ENCODE measurements at places on chromosomes 3 and 15. TPM values are rescaled to one million over a fixed set of nuclear protein-coding genes. Genes with fewer than 3 reads are reported as not detected.

DNA sequence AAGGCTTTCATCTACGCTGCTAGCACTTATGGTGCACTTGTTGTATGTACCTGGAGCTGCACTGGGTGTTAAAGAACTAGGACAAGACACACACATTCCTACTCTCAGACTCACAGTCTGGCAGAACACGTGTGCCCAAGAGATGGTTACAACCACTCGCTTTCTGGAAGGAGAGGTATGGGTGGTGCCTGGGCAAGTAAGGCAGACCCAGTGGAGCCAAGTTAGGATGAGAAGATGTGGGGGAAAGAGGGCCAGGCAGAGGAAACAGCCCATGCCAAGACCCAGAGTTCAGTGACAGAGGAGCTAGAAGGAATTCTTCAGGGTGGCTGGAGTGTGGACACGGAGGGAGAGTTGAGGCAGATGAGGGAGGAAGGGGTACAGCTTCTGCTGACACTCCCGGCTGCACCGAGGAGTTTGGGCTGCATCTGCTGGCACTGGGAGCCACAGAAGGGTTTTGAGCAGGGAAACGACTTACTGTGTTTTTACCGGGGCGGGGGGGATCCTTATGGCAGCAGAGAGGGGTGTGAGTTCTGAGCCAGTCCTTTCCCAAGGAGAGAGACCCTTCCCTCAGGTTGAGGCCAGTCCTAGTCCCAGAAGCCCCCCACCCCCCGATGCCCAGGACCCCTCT is 59.0 kb downstream of the GRIP2 start:
- H3K4me1 ChIP-seq = no peaks in the 10 kb centered on the region
- no peak for DNase-seq
- no peak overlapping the region for H3K4me3 ChIP-seq

DNA sequence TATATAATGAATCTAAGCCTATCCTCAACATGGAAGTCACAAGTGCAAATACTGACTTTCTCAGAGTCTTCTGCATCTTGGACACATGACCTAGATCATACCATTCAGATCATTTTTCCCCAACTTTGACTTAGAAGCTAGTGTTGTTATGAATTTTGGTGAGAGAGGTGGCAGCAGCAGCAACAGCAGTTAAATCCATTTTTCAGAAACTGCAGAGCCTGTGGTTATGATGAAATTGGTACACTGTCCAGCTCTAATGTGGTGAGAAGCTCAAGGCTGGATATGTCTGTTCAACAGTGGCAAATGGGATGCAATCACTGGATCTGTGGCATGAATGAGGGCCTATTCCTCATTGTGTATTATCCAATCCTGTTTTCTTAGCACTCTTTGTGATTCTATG is 290.1 kb upstream of the SATB1 start:
- no peaks in the 10 kb centered on the region for H3K4me1 ChIP-seq
- DNase-seq = no peak
- 0 out of 2 replicates have a peak, but pooled peaks cover 3% of the 10 kb centered on the region for H3K27me3 ChIP-seq
- no peak overlapping the region for H3K4me3 ChIP-seq

- no peak overlapping the region for H3K27ac ChIP-seq
- peaks cover 30% of the 10 kb centered on the region for H3K27me3 ChIP-seq
- H3K36me3 ChIP-seq = no peaks in the 10 kb centered on the region
- no peak for DNase-seq
- no peaks in the 10 kb centered on the region for H3K4me1 ChIP-seq
These were observed 5.5 kb downstream of the FAM81A start for GRCh38 chr15:59443341-59444072.

DNA sequence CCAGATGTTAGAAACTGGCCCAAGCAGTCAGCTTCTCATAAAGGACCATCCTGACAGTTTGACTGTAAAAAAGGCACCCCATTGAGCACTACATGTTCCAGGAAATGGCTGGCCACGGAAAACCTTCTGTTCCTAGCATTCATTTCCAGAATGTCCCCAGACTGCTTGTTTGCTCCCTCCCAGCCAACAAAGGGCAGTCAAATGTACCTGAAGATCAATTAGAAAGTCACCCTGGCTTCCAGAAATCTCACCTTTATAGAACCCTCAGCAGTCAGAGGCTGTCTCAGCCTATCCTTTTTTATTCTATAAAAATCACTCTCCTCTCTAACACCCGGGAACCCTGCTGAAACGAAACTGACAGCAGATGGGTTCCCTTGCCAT is 784 bp upstream of the SAMMSON start:
- peaks cover 19% of the 10 kb centered on the region for H3K4me1 ChIP-seq
- H3K27me3 ChIP-seq = no peaks in the 10 kb centered on the region
- H3K36me3 ChIP-seq = no peaks in the 10 kb centered on the region
- DNase-seq = no peak

GRCh38 chr3:126413693-126414080 is 19.0 kb downstream of the CFAP100 start:
- H3K4me3 ChIP-seq = no peak overlapping the region
- H3K36me3 ChIP-seq = no peaks in the 10 kb centered on the region
- H3K27me3 ChIP-seq = peaks cover 40% of the 10 kb centered on the region
- DNase-seq = no peak

- H3K36me3 ChIP-seq = no peaks in the 10 kb centered on the region
- no peaks in the 10 kb centered on the region for H3K27me3 ChIP-seq
- no peak overlapping the region for H3K4me3 ChIP-seq
- DNase-seq = no peak
- H3K4me1 ChIP-seq = peaks cover 5% of the 10 kb centered on the region
These were observed 216.4 kb downstream of the DPH6 start for GRCh38 chr15:35329521-35329961.

DNA sequence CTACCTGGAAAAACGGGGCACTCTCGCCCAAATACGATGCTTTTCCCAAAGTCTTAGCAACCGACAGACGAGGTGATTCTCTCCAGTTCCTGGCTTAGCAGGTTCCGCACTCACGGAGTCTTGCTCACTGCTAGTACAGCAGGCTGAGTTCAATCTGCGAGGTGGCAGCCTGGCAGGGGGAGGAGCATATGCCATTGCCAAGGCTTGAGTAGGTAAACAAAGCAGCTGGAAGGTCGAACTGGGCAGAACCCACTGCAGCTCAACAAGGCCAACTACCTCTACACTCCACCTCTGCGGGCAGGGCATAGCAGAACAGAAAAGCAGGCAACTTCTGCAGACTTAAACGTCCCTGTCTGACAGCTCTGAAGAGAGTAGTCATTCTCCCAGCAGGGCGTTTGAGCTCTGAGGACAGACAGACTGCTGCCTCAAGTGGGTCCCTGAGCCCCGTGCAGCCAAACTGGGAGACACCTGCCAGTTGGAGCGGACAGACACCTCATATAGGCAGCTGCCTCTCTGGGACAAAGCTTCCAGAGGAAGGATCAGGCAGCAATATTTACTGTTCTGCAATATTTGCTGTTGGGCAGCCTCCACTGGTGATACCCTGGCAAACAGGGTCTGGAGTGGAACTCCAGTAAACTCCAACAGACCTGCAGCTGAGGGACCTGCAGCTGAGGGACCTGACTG is 73.4 kb upstream of the CADM2 start:
- H3K27ac ChIP-seq = no peak overlapping the region
- H3K36me3 ChIP-seq = no peaks in the 10 kb centered on the region
- H3K27me3 ChIP-seq = no peaks in the 10 kb centered on the region
- no peaks in the 10 kb centered on the region for H3K4me1 ChIP-seq

- H3K27ac ChIP-seq = no peak overlapping the region
- DNase-seq = no peak
- peaks cover 7% of the 10 kb centered on the region for H3K36me3 ChIP-seq
These were observed 77.6 kb upstream of the HRH1 start for GRCh38 chr3:11076711-11077110.

DNA sequence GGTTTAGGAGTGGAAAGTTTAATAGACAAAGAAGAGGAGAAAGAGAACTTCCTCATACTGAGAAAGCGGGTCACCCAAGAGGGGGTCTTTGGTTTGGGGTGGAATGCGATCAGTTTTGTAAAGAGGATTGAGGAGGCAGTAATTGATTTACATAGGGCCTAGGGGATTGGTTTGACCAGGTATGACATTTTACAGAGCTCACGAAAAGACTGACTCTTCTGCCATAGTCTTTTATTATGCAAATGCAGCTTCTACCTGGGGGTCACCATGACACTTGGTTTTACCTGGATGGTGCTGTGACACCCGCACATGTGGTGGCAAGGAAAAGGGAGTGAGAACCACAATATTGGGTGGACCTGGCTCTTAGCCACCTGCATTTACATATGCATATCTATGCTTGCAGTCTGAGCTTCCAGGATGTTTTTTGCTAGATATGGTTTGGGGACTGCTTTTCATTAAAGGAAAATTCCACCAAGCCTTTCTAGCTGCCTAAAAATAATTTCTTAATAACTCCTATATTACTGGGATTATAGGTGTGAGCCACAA is 6.9 kb upstream of the NME9 start:
- no peak for DNase-seq
- H3K36me3 ChIP-seq = no peaks in the 10 kb centered on the region
- H3K27ac ChIP-seq = no peak overlapping the region
- no peak overlapping the region for H3K4me3 ChIP-seq
- peaks cover 7% of the 10 kb centered on the region for H3K4me1 ChIP-seq
- H3K27me3 ChIP-seq = peaks cover 20% of the 10 kb centered on the region

DNA sequence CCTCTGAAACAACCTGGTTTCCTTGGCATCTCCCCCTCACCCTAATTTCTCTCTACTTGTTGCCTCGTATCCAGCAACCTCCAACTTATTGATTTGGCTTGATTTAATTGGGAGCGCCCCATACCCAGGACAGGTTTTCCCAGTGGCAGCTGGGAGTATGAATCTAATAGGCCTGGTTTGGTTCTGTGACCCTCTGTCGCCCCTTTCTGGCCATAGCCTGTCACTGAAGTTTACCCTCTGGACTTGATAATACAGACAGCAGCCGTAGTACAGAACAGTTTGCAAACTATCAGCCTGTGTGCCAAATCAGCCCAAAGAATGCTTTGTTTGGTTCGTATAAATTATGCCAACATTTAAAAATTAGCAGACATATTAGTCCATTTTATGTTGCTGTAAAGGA is 525.1 kb upstream of the GOLIM4 start:
- no peak overlapping the region for H3K4me3 ChIP-seq

DNA sequence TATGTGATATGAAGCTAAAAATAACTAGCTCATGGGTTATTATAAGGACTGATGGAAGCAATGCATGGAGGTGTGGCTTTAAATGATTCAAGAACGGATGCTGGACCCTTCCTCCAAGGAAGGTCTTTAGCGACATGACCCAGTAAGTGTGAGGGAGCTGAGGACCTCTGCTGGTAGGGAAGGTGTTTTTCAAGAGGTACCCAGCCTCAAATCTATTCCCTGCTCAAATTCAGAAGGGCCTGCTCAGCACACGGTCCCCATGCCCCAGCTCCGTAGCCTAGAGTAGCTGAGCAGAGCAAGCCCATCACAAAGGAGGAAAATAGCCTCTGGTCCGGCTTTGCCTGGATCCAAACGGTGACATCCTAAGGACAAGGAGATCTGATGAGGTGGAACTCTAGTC is 266.2 kb upstream of the IGF1R start:
- no peak for DNase-seq
- H3K4me3 ChIP-seq = no peak overlapping the region
- H3K27ac ChIP-seq = no peak overlapping the region

DNA sequence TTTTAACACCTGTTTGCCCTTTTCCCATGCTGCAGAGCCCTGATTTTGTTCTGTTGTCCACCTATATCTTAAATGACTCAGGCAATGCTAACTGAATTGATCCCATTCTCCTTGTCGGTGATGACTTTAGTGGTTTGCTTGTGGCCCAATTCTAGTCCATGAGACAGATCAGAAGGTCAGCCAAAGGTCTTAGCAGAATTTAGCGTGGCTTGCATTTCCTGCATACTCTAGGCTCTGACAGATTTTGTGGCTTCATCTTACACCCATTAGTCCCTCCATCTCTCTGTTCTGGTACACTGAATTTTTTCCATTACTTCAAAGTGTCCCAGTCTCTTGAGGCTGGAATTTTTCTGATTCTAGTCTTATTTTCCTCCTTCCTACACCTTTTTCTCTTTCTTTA is 161.9 kb downstream of the STAC start:
- no peak for DNase-seq
- H3K27me3 ChIP-seq = peaks cover 1% of the 10 kb centered on the region
- H3K36me3 ChIP-seq = no peaks in the 10 kb centered on the region
- H3K4me1 ChIP-seq = no peaks in the 10 kb centered on the region
- no peak overlapping the region for H3K4me3 ChIP-seq
- H3K27ac ChIP-seq = no peak overlapping the region

GRCh38 chr3:182246870-182247269 is 535.1 kb downstream of the SOX2 start:
- H3K4me3 ChIP-seq = no peak overlapping the region
- H3K27ac ChIP-seq = no peak overlapping the region
- H3K4me1 ChIP-seq = no peaks in the 10 kb centered on the region
- no peaks in the 10 kb centered on the region for H3K27me3 ChIP-seq
- no peaks in the 10 kb centered on the region for H3K36me3 ChIP-seq

The SMAD6 gene
- total RNA-seq = 10.1 TPM

The CP gene
- not detected for total RNA-seq

The STRIT1 gene
- not detected for total RNA-seq

The RETNLB gene
- total RNA-seq = not detected

The ETV5 gene
- 48.6 TPM for total RNA-seq

The ADGRG7 gene
- total RNA-seq = not detected

The TICRR gene
- total RNA-seq = 5.1 TPM

The RAD18 gene
- 32.2 TPM for total RNA-seq

The ABI3BP gene
- 22.3 TPM for total RNA-seq

The ABHD5 gene
- total RNA-seq = 18.2 TPM

The SCN5A gene
- 0.28 TPM for total RNA-seq

The CYP8B1 gene
- not detected for total RNA-seq

The ATP2C1 gene
- 107 TPM for total RNA-seq

The DNAH12 gene
- total RNA-seq = 0.15 TPM
